Stimulated activated naive B cell treated with anti-CD40 and anti-IgM and Interleukin-4, amounts not matched to agents 10 μg/mL and 1 μg/mL and 100 μg/mL, for 72 hours (primary cell): ENCODE measurements at places on chromosomes 16 and 17.

- H3K27me3 ChIP-seq, result peaks cover 7% of the 10 kb centered on the region
- no peak for DNase-seq
- no peaks in the 10 kb centered on the region for H3K36me3 ChIP-seq
- no peak overlapping the region for H3K4me3 ChIP-seq
These were observed 17.9 kb upstream of the ATP2A3 start for GRCh38 chr17:3982113-3982512.

DNA sequence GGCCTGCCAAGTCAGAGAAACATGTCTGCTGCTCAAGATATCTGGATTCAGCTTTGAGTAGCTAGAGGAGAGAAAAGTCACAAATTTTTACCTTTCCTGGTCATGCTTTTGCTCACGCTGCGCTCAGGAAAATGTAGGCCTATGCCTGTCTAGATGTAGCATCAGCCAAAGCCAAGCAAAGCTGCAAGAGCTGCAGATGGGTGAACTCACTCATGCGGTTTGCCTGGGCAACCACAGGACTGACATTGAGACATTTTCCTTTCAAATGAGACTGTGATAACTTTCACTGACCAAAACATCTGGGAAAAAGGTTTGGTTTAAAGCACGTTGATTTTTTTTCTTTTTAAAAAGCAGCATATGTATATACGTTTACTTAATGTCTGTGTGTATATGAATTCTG lies 34.0 kb upstream of the NAGLU start:
- H3K4me3 ChIP-seq, result no peak overlapping the region
- H3K27me3 ChIP-seq, result no peaks in the 10 kb centered on the region
- H3K27ac ChIP-seq, result peak overlapping the region; percentile 25
- H3K36me3 ChIP-seq, result peaks cover 52% of the 10 kb centered on the region

GRCh38 chr17:82118815-82119380 lies 20.9 kb upstream of the FASN start:
- no peak overlapping the region for H3K4me3 ChIP-seq
- H3K36me3 ChIP-seq, result peaks cover 11% of the 10 kb centered on the region
- no peak overlapping the region for H3K27ac ChIP-seq
- H3K27me3 ChIP-seq, result no peaks in the 10 kb centered on the region
- DNase-seq, result no peak

GRCh38 chr17:61570118-61570517 lies 20.9 kb downstream of the NACA2 start:
- H3K27me3 ChIP-seq, result peaks cover 23% of the 10 kb centered on the region
- no peak overlapping the region for H3K4me3 ChIP-seq
- peaks cover 4% of the 10 kb centered on the region for H3K36me3 ChIP-seq
- no peak overlapping the region for H3K27ac ChIP-seq
- H3K4me1 ChIP-seq, result no peaks in the 10 kb centered on the region

DNA sequence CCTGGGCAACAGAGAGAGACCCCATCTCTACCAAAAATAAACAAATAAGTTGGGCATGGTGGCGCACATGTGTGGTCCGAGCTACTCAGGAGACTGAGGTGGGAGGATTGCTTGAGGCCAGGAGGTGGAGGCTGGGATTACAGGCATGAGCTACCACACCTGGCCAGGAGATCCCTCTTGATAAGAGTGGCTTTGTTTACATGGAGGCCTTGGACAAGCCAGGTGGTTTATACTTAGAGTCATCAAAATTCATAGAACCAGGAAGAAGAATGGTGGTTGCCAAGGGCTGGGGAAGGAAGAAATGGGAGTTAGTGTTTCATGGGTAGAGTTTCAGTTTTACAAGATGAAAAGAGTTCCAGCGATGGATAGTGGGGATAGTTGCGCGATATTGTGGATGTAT lies 8.8 kb upstream of the ZFP1 start:
- H3K27ac ChIP-seq, result no peak overlapping the region
- DNase-seq, result no peak
- H3K27me3 ChIP-seq, result peaks cover 20% of the 10 kb centered on the region

DNA sequence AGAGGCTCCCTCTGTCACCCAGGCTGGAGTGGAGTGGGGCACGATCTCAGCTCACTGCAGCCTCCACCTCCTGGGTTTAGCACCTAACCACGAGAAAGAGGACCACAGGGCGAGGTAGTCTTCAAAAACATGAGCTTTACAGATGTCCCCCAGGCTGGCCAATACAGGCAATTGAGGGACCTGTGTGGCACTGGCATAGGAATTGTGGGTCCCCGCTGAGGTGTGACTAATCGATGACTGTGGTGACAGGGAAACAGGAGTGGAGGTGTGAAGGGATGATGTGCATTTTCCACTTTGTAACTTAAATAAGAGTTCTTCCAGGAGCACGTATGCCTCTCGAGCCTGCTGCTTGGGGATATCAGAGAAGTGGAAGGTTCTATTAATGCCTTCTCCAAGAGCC lies 12.6 kb upstream of the ARHGAP17 start:
- H3K27ac ChIP-seq, result peak overlapping the region; percentile 22
- H3K4me1 ChIP-seq, result peaks cover 54% of the 10 kb centered on the region
- no peak overlapping the region for H3K4me3 ChIP-seq
- H3K36me3 ChIP-seq, result no peaks in the 10 kb centered on the region
- no peak for DNase-seq

GRCh38 chr16:21656795-21657768 lies 4.7 kb upstream of the IGSF6 start:
- H3K27me3 ChIP-seq, result no peaks in the 10 kb centered on the region
- peak overlapping the region; percentile 94 for H3K27ac ChIP-seq
- H3K4me1 ChIP-seq, result peaks cover 92% of the 10 kb centered on the region

DNA sequence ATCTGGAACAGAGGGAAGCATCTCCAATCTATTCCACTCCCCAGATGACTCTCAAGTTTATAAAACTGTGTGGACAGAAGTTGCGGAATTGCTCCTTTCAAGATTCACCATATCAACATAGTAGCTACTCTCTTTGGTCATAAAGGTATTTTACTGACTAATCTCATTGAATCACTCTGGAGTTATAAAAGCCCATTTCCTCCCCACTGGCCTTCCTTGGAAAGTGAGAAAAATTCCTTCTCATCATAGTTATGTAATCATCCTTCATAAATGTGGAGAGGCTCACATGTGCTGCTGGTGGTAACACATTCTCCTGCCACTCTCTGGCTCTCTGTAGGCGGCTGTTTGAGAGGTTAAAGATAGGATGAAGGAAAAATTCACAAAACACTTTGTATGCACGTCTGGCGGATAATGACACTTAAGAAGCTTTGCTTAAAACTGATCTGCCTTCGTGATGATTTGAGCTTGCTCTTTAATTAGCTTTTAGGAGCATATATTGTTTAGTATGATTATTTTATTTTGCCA lies 1034.0 kb upstream of the EEF2KMT start:
- no peaks in the 10 kb centered on the region for H3K4me1 ChIP-seq
- H3K27me3 ChIP-seq, result no peaks in the 10 kb centered on the region
- H3K27ac ChIP-seq, result no peak overlapping the region
- DNase-seq, result no peak
- no peak overlapping the region for H3K4me3 ChIP-seq
- H3K36me3 ChIP-seq, result no peaks in the 10 kb centered on the region

DNA sequence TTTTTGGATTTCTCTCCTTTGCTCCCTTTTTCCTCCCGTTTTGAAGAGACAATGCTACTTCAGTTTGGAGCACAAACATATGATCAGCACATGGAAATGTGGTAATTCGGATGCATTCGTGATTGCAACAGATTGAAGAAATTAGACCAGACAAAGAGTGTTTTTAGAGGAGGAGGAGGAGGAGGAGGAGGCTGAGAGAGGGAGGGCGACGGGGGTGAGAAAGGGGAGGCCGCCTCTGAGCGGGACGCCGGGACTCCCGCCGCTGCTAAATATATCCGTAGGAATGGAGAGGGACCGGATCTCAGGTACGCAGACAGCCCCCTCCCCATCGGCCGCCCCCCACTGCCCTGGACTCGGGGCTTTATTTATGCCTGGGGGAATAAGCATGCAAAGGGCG lies 179.3 kb downstream of the SEC14L1 start:
- H3K36me3 ChIP-seq, result peaks cover 22% of the 10 kb centered on the region
- no peaks in the 10 kb centered on the region for H3K27me3 ChIP-seq
- H3K27ac ChIP-seq, result peak overlapping the region; percentile 96
- no peak for DNase-seq
- H3K4me3 ChIP-seq, result peak overlapping the region; percentile 90

DNA sequence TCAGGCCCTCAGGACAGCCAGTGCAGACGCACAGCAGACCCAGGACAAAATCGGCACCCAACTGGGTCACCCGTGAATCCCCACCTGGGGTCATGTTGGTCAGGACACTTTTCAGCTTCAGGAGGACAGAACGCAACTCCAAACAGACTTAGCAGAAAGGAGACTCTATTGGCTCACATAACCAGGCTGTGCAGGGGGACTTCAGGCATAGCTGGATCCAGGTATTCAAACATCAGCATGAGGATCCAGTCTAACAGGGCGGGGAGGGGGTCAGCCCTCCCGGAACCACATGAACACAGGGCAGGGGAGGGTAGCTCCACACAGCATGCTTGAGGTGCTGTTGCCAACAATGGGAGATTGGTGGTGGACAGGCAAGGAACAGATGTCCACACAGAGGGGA lies 22.0 kb downstream of the ZNF469 start:
- peaks cover 7% of the 10 kb centered on the region for H3K4me1 ChIP-seq
- no peak overlapping the region for H3K27ac ChIP-seq
- H3K36me3 ChIP-seq, result no peaks in the 10 kb centered on the region
- peaks cover 9% of the 10 kb centered on the region for H3K27me3 ChIP-seq

GRCh38 chr16:89863741-89864526 lies 9.5 kb upstream of the TCF25 start:
- H3K36me3 ChIP-seq, result peaks cover 2% of the 10 kb centered on the region
- peak overlapping the region; percentile 73 for H3K27ac ChIP-seq
- H3K4me1 ChIP-seq, result peaks cover 34% of the 10 kb centered on the region
- peak overlapping the region; percentile 60 for H3K4me3 ChIP-seq

DNA sequence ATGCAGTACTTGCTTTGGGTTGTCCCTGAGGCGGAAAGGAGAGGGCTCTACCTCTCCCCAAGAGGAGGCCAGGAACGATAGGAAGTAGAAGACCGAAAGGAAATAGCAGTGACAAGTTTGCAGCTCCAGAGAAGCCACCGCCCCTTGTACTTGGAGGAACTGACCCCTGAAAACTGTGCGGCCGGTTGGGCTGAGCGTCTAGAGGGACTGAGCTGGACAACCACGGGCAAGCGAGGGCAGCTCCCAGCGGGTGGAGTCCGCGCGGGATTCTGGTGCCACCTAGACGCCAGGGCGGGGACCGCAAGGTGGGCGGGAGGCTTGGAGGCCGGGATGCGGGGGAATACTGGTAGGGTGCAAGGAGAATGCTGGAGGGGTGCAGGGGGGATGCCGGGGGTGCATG lies 1.3 kb upstream of the SLC6A4 start:
- DNase-seq, result no peak
- H3K27ac ChIP-seq, result no peak overlapping the region
- H3K4me1 ChIP-seq, result peaks cover 24% of the 10 kb centered on the region
- no peaks in the 10 kb centered on the region for H3K36me3 ChIP-seq
- peak overlapping the region; percentile 80 for H3K4me3 ChIP-seq
- H3K27me3 ChIP-seq, result peaks cover 72% of the 10 kb centered on the region

DNA sequence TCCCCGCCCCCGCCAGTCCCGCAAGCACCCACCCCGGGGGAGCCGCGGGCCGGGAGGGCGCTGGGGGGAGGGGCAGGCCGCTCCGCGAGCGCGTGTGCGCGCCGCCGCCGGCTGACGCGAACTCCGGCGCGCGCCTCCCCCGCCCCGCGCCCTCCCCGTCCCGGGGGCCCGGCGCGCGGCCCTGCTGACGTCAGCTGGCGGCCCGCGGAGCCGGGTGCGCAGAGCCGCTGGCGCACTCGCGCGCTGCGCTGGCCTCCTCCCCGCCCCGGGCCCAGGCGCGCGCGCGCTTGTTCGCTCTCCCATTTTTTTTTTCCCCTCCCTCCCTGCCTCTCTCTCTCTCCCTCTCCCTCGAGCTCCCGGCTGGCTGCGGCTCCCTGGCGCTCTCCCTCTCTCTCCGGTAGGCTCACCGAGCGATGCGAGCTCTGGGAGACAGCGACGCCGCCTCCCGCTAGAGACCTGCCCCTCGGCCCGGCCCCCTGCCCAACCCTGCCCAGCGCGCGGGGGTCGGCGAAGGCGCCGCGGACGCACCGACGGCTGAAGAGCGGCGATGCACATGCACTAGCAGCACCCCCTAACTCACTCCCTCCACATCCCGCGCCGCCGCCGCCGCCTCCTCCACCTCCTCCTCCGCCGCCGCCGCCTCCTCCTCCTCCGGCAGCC lies at the start of gene GNAO1:
TSS of gene GNAO1 (plus strand) at position 334 of the 660 bp plus-strand sequence. CDS start 747 bp downstream, outside the sequence.
- H3K36me3 ChIP-seq, result peaks cover 2% of the 10 kb centered on the region
- H3K27ac ChIP-seq, result peak within 1 kb of the TSS; percentile 31
- peaks cover 21% of the 10 kb centered on the region for H3K4me1 ChIP-seq
- peaks cover 57% of the 10 kb centered on the region for H3K27me3 ChIP-seq

GRCh38 chr17:75996665-75997590 lies 3.7 kb upstream of the CDK3 start:
- DNase-seq, result peak; percentile 23
- H3K27me3 ChIP-seq, result no peaks in the 10 kb centered on the region
- peak overlapping the region; percentile 84 for H3K27ac ChIP-seq
- peaks cover 23% of the 10 kb centered on the region for H3K4me1 ChIP-seq
- H3K36me3 ChIP-seq, result peaks cover 17% of the 10 kb centered on the region

DNA sequence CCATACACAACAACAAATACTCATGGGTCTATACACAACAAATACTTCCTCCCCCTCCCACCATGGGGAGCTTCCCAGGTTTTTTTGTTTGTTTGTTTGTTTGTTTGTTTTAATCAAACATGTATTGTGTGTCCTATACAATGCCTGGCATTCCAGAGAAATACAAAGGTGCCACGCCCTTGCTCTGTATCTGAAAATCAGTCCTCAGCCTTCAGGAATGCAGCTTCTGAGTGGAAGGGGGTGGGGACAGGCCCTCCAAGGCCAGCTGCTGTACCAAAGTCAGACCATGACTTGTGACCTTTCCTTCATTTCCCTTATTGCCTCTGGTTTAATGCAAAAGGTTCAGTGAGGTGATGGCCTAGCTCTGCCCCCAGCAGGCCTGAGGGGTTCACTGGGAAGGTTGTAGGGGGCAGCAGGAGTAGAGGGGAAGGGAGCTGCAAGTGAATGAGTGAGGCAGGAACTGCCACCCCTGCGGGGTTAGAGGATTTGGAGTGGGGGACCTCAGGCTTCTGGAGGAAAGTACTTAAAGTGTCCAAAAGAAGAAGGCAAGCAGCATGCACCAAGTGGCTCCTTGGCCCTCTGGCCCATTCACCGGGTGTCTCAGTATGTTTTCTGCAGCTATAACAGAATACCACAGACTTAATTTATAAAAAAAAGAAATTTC lies 105.2 kb downstream of the CLEC16A start:
- H3K36me3 ChIP-seq, result peaks cover 59% of the 10 kb centered on the region
- no peaks in the 10 kb centered on the region for H3K27me3 ChIP-seq
- no peak overlapping the region for H3K4me3 ChIP-seq
- peaks cover 70% of the 10 kb centered on the region for H3K4me1 ChIP-seq
- DNase-seq, result no peak
- H3K27ac ChIP-seq, result peak overlapping the region; percentile 93
